ENCODE measurements at places on chromosomes 1 and 21.

- DNase-seq = no peak
These were observed 86.8 kb upstream of the RGS4 start for GRCh38 chr1:162982364-162982763.

DNA sequence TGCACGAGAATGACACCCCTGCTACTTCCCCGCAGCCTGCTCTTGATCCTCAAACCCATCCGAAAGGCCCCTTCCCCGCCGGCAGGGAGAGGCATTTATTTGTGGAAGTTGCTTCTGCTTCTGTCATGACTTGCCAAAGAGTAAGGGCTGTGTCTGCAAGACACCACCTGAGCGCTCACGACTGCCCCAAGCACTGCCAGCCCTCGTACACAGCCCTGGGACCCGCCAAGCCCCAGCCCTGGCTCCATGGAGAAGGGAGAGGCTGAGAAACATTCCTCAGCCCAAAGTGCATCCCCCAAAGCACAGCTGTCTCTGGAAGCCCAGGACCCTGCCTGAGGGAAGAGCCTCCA is 6.3 kb upstream of the TPRG1L start:
- no peak for DNase-seq

DNA sequence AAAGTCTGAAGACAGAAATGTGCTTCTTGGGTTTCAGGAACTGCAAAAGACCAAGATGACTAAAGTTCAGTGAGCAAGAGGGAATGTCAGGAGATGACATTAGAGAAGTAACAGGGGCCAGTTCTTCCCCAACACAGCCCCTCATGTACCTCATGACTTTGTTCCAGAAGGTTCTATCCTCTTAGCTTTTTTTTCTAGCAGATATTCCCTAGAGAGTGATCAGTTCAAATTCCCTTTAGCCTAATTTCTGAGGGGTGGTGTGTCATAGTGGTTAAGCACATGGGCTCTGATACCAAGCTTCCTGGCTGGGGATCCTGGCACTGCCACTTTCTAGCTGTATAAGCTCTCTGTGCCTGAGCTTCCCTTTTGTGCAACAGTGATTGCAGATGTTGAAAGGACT is 108.0 kb downstream of the LBR start:
- no peak for DNase-seq

DNA sequence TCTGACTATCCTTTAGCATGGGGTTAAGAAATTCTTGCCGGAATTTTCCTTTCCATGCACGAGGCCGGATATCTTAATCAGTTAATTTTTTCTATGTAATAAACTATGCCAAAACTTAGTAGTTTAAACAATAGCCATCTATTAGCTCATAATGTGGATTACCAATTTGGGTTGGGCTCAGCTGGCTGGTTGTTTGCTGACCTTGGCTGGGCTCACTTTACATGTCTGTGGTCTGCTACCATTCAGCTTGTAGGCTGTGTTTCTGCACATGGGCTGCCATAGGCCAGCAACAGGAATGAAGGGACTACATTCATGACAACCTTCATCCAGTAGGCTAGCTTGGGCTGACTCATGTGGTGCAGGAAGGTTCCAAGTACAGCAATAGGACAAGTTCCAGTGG is 56.0 kb upstream of the NTPCR start:
- DNase-seq = no peak

DNA sequence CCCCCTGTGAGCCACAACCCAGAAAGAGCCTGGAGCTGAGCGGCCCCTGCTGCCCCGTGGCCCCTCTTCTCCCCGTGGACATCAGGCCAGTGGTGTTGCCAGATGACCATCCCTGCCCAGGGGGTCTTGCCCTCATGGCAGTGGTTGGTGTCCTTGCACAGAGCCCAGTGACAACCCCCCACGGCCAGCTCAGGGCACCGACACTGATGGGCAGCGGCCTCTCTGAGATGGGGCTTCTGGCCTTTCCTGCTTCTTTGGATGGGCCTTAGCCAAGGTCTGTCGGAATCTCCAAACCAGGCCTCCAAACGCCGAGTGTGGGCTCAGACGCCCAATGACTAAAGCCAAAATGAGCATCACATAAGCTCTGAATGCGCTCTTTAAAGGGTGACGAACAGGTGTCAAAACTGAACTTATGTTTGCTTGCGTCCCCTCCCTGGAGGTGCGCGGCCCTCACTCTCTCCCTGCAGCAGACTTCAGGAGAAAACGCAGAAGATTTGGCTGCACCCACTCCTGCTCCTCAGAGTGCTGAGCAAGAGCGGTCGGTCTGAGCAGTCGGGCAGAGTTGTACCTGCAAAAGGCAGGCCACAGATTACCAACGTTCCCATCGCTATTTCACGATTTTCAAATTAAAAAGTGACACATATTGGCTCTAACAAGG is 41.9 kb downstream of the UBE2G2 start:
- DNase-seq = no peak

DNA sequence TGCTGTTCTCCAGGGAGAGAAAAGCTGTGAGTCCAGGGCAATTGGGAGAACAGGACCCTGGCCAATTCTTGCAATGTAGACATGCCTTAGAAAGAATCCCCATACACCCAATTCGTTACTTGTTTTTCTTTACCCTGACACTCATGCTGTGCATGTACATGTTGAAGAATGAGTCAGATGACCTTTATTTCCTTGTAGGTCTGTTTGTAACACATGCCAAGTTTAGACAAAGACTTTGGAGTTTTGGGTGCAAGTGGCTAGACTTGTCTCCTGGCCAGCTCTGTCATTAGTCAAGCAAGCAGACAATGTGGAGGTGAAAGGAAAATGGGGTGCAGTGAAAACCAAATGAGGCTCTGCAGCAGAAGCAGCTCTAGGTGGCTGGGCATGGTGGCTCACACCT is 38.1 kb downstream of the GNPAT start:
- no peak for DNase-seq

GRCh38 chr1:107990606-107991005 is 25.6 kb upstream of the VAV3 start:
- DNase-seq = no peak

Measured in memory B cell (primary cell).